Neural crest cell (in vitro differentiated cells): ENCODE measurements at places on chromosomes 6 and 20. TPM values are rescaled to one million over a fixed set of nuclear protein-coding genes. Genes with fewer than 3 reads are reported as not detected.

The STX11 gene
- not detected in 2 replicates for total RNA-seq

The COL9A1 gene
- total RNA-seq, result 28.6 and 30.8 TPM in 2 replicates

The KIAA0408 gene
- total RNA-seq, result 39.1 and 40.7 TPM in 2 replicates

- DNase-seq, result peak; percentile 28
These were observed 376.9 kb downstream of the PHF3 start for GRCh38 chr6:64012351-64013001.

GRCh38 chr6:109118871-109119354 is 23.6 kb downstream of the CEP57L1 start:
- DNase-seq, result no peak

- no peak for DNase-seq
These were observed 44.2 kb upstream of the SLC9A8 start for GRCh38 chr20:49768204-49769047.

- no peak for DNase-seq
These were observed 223.2 kb downstream of the PRL start for GRCh38 chr6:22073516-22074198.

DNA sequence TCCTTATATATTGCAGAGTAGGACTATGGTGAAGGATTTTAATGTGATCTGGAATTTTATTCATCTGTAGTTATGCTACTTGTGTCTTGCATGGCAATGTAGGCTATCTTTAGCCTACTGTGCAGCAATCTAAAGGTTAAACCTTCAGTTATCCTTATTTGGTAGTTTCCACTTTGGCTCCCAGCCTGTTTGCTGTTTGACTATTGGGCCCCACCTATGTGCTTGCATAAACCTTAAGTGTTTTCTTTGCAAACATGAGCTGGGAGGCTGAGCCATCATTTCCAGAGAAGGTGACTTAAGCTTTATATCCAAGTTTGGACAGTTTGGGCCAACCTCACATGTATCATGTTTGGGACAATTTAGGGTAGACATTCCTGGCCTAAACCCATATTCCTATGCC is 537.5 kb downstream of the BTBD3 start:
- no peak for DNase-seq
